ENCODE measurements at places on chromosomes 5 and 9.

DNA sequence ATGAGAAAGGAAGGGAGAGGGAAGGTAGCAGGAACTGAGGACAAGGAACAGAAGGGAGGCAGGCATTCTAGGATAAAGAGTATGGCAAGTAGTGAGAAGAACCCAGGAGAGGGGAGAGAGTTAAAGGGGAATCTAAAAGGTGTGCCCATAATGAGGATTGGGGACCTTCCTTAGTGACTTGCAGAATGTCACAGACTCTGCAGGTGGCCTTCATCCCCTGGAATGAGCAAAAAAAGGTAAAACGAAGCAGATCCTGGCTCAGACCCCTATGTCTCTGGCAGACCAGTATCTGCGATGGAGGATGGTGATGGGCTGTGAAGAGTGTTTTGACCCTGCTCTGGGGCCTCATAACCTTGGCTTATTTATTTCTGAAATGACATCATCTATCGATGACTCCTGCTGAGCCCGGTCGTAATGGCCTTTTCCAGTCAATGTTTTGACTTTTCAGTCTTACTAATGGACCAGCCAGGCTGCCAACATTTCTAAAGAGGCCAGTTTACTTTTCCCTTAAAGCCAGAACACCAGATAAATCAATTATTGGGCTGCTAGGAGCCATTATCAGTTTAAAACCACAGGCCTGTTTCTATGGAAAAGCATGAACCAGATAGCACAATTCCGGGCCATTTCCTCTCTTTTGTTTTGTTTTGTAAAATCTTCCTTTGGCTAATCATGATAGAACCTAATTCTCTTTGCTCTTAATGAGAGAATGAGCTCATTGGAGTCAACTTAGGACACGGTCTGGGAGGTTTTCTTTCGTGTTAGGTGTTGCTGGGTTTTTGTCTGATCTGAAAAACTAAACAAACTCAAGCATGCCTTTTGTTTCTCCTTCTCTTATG, 3.1 kb downstream of the TMOD1 start:
- peak; percentile 8 for DNase-seq

DNA sequence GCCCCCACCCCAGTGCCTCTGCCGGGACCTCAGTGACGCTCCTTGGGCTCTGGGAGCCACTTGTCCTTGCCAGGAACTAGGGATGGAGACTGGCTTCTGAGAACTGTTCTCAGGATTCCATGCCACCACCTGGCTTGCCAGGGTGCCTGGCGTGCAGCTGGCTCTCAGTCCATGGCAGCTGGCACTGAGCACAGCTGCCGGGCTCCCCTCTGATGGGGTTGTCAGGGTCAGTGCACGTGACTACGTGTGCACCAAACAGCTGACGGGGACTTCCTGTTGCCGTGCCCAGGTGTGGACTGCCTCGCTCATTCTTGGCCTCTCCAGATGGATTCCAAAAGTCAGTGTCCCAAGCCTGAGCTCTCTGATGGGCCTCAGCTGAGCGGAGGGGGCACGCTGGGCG, 9.4 kb downstream of the KCNT1 start:
- DNase-seq = no peak

- peak; percentile 20 for DNase-seq
Measured at GRCh38 chr5:170986598-170986997, 124.8 kb downstream of the RANBP17 start.

DNA sequence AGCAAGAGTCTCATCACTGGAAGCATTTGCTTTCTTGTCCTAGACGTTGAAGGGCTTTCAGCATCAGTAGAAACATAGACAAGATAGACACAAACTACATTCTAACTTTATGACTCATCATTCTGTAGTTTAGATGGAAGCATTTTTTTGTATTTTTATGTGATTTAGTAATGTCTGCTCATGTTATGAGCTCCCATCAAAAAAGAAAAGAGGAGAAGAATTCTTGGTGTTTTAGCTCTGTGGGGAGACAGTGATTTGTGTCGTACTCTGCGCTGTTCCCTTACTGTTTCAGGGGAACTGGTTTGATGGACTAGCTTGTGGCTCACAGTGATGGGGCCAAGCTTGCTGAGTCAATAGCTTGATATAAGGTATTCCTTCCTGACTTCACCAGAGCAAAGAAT, 159.2 kb upstream of the WWC1 start:
- DNase-seq = no peak

DNA sequence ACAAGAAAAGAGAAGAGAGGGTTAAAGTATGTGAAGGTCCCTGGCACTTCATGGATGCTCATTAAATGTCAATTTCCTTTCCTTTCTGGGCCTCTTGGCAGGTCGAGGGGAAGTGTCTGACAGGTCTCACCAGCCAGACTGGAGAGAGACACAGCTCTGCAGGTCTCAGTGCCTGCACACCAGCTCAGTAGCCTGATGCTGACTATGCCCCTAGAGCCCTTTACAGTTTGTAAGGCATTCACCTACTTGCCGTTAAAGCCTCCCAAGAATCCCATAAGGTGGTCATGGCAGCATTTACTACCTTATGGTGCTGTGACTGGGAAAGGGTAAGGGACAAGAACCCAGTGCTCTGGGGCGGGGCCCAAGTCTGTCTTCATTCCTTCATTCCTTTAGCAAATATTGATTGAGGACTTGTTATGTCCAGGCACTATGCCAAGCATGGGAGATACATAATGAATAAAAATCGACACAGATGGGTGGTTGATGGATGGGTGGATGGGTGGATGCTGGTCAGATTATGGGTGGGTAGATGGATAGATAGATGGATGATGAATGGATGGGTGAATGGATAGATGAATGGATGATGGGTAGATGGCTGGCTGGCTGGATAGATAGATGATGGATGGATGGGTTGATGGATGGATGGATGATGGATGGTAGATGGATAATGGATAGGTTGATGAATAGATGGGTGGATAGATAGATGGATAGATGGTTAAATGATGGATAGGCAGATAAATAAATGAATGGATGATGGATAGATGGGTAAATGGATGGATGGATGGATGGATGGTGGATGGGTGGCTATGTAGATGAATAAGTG, 21.3 kb upstream of the KIF12 start:
- DNase-seq = no peak

DNA sequence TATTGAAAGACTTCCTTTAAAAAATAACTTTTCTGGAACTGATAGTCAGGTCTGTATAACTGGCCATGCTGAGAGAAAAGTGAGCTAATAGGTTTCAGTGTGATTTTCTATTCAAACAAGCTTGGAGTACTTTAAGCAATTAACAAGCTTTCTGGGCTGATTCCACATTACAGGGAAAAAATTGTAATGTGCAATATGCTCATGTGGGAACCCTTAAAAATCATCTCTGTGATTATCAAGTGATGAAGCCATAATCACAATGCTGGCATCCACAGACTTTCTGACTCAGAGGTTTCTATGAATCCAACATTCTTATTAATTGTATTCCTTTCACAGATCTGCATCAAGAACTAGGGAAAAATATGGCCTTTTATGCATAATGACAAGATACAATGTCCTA, 212.2 kb upstream of the ACO1 start:
- DNase-seq = no peak

DNA sequence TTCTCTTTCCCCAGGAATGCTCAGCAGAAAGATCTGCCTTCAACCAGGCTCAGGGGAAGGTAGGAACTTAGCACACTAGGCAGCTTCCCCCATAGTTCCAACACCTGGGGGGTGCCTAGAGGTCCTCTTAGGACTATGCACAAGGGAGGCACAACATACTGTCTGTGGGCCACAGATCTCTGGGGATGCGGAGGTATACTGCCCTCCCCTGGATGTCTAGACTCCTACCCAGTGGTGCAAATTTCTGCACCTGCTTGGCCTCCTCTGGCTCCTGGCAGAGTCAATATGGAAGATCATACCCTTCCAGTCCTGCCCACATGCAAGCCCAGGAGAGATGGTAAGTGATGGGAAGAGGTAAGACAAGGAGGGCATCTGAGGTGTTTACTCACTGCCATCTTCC, 247.5 kb upstream of the DAPK1 start:
- peak; percentile 4 for DNase-seq

DNA sequence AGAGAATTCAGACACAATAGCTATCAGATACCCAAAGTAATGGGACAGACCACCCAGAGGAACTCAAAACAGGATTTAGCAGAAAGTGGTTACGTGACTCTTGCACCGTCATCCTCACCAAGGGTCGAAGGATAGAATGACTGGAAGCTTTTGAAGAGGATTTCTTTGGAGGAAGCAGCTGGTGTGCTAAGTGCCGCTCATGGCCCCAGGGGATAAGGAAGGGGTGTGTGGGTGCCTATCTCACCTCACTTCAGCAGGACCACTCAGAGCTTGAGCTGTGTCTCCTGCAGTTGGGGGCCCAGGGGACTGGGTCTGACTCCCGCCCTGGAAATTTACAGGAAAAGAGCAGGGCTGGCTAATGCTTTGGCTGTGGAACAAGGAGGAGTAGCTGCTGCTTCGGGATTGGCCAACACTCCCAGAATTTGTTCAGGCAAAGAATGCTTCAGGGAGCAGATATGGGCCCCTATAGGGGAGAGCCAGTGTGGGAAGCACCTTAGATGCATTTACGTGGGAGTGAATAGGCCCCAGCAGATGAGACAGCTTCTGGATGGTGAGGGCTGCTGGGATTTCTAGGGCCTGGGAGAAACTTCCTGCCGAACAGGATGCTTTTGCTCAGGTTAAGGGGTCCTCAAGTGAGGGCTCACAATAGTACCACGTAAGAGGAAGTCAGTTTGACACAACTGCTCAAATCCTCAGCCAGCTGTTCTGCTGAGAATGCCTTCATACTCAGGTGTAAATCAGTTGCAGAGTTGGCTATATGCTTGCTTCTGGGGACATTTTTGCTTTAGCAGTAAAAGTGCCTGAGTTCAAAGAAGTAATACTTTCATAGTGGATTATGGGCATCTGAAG, 29.1 kb upstream of the TOMM5 start:
- DNase-seq = no peak

- DNase-seq = peak; percentile 31
Measured at GRCh38 chr5:151757233-151758140, 944 bp downstream of the ATOX1 start.

DNA sequence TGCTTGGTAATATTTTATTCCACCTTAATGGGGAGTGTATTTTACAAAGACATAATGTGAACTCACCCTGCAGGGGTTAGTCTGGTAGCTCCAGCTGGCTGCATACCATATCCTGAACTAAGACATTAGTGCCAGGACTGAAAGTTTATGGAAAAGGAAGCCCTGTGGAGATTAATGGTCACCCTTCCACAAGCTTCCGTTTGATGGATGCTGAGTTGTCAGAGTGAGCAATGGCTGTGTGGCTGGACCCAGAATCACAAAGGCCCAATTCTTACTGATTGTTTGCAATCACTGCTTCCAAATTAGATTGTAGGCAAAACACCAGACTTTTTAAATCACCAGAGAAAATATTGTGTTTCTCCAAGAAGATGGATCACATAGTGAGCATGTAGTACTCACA, 90.1 kb upstream of the TRPC7 start:
- DNase-seq = no peak

DNA sequence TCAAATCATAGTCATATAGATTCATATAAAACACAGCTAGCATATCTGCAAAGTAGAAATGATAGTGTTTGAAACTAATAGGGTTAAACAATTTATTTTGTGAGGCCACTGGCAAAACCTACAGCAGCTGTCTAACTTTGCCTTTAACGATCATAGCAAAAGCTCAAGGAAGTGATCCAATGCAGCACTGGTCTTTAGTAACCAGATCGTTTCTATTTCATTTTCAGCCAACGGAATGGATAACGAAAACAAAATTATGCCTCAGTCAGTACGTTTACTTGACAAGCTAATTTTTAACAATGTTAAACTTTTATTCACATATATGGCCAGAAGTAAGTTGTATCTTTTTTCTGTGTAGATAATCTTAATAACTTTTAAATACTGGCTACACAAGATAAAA, 17.7 kb downstream of the MLLT3 start:
- DNase-seq = peak; percentile 45

- no peak for DNase-seq
Measured at GRCh38 chr9:121283080-121283398, 15.1 kb downstream of the GSN start.

DNA sequence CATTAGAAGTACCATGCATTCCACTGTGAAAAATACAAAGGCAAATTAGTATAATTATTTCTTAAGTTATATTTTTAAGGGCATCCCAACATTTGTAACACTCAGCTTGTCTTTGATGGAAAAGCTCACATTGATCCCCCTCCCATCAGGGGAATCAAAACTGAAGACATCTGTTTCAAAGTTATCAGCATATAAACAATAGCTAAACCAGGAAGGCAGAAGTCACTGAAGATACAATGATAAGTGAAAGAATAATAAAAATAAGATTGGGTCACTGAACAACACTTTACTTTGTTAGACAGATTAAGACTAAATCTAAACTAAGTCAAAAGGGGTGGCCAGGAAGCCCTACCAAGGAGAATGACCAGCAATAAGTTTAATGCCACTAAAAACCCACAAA, 801.9 kb upstream of the ACO1 start:
- DNase-seq = no peak

- peak; percentile 91 for DNase-seq
Measured at GRCh38 chr5:41748631-41749030, 121.6 kb downstream of the OXCT1 start.

GRCh38 chr5:40453689-40454088, 226.0 kb upstream of the PTGER4 start:
- DNase-seq = no peak

DNA sequence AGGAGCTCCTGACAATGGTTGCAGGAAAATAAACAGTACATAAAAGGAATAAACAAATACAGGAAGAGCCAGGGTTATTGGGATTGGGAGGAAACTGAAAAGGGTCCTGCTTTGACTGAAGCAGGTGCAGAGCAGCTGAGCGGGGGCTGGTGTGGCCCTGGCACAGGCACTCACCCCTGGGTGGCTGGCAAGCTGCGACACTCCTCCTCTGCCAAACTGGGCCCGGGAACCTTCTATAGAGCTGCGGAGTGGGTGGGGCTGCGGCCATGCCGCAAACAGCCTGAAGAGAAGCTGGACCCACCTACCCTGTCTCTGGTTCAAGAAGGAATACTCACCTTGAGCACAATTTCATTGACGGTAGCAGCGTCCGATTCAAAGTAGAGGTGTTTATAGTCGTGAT, 182.5 kb downstream of the GAPVD1 start:
- no peak for DNase-seq

GRCh38 chr5:168162464-168162863, 129.0 kb upstream of the WWC1 start:
- no peak for DNase-seq

- DNase-seq = no peak
Measured at GRCh38 chr5:160341309-160341870, 29.0 kb upstream of the CCNJL start.

DNA sequence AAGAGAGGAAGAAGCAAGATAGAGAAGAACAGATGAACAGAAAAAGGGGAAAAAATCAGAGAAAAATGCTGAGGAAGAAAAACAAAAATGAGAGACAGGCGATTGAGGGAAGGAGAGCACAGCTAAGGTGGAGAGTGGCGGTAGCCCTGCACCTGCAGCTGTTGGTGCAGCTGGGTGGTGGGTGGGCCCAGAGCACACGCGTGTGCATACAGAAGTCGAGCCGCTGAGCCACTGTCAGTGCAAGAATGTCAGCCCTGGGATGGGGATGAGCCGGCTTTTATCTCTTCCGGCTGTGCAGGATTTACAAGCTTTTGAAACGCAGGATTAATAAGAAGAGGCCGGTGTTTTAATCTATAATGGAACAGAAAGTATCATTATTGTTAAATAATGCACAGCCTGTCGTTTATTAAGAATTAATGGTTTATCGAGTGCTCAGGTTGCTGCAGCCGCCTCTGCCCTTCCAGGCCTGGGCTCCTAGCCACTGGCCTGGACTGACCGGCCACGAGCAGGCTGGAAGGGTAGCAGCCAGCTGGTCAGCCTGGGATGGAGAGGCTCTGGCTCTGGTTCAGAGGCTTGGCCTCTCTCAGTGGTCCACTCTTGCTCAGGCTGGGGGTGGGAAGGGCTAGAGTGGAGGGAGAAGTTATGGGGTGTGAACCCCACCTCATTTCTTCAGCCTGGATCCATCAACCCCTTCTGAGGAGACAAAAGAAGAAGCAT, 68.7 kb downstream of the PCDH1 start:
- DNase-seq = no peak
